ENCODE measurements at places on chromosomes 3 and 15.

DNA sequence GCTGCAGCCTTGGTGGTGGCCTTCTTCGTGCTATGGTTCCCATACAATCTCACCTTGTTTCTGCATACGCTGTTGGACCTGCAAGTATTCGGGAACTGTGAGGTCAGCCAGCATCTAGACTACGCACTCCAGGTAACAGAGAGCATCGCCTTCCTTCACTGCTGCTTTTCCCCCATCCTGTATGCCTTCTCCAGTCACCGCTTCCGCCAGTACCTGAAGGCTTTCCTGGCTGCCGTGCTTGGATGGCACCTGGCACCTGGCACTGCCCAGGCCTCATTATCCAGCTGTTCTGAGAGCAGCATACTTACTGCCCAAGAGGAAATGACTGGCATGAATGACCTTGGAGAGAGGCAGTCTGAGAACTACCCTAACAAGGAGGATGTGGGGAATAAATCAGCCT is 10.4 kb downstream of the CYP8B1 start:
- H3K4me1 ChIP-seq = peaks cover 3% of the 10 kb centered on the region
- H3K27me3 ChIP-seq = no peaks in the 10 kb centered on the region
- no peak overlapping the region for H3K27ac ChIP-seq
- no peak for ATAC-seq
- no peak overlapping the region for H3K4me3 ChIP-seq

- H3K4me1 ChIP-seq = peaks cover 17% of the 10 kb centered on the region
- H3K4me3 ChIP-seq = peak overlapping the region; percentile 12
- H3K36me3 ChIP-seq = peaks cover 51% of the 10 kb centered on the region
- H3K27ac ChIP-seq = peak overlapping the region; percentile 6
These were observed 17.1 kb downstream of the ARHGAP31 start for GRCh38 chr3:119311081-119311925.

DNA sequence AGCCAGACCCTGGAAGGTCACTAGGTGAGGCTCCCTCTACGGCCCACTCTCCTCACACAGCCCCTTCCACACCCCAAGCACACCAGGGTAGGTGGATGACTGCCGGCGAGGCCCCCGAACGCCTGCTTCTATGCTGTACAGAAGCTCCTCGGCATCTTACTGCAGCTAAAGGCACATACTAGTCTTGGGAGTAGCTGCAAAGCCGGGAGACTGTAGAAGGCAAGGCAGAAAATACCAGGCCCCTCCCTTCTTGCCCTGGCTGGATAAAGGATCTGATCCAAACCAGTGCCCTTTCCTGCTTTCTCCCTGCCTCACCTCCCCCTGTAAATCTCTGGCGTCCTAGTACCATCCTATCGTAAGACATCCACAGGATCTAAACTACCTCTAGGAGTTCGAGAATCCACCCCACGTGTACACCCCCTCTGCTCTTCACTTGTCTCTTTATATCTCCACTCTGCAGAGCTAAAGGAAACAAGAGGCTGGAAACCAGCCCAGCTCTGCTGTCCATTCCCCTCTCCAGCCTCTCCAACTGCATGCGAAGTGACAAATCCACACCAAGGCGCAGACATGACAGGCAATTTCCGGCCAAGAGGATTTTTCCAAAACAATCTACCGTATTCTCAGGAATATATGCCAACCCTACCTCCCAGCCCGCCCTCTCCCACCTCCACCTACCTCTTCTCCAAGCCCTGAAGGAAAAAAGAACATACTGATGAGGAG is 11.8 kb downstream of the TNK2 start:
- no peaks in the 10 kb centered on the region for H3K27me3 ChIP-seq
- peaks cover 38% of the 10 kb centered on the region for H3K4me1 ChIP-seq
- no peak for ATAC-seq

DNA sequence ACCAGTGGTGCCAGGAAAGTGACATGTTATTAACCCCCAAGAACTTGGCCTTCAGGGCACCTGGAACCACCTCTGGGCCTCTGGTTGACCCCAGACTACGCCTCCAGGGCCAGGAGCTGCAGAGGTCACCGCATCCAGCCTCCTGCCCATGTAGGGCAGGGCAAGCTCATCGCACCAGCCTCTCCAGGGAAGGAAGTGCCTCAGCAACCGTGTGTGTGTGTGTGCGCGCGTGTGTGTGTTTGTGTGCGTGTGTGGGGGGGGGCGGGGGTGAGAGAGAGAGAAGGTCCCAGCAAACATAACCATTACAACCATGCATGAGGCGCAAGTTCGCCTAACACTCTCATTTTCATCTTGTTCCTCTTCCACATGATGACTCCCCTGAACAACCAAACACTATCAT is 31.8 kb downstream of the RAB6B start:
- H3K4me1 ChIP-seq = no peaks in the 10 kb centered on the region
- no peaks in the 10 kb centered on the region for H3K36me3 ChIP-seq
- no peak overlapping the region for H3K4me3 ChIP-seq
- H3K27me3 ChIP-seq = peaks cover 1% of the 10 kb centered on the region

GRCh38 chr3:171266034-171266739 is 194.0 kb downstream of the TNIK start:
- no peaks in the 10 kb centered on the region for H3K27me3 ChIP-seq
- peak overlapping the region; percentile 74 for H3K4me3 ChIP-seq
- H3K4me1 ChIP-seq = peaks cover 71% of the 10 kb centered on the region
- ATAC-seq = no peak

GRCh38 chr3:25748189-25748588 is 35.1 kb downstream of the NGLY1 start:
- no peaks in the 10 kb centered on the region for H3K27me3 ChIP-seq
- peaks cover 100% of the 10 kb centered on the region for H3K36me3 ChIP-seq
- no peak for ATAC-seq

- H3K27me3 ChIP-seq = peaks cover 4% of the 10 kb centered on the region
- no peak overlapping the region for H3K27ac ChIP-seq
- no peaks in the 10 kb centered on the region for H3K36me3 ChIP-seq
- no peak for ATAC-seq
These were observed 41.4 kb upstream of the TSEN2 start for GRCh38 chr3:12442654-12443501.

GRCh38 chr15:84654689-84655453 is 788 bp upstream of the WDR73 start:
- H3K27me3 ChIP-seq = no peaks in the 10 kb centered on the region
- peak; percentile 59 for ATAC-seq
- peaks cover 30% of the 10 kb centered on the region for H3K4me1 ChIP-seq
- peak overlapping the region; percentile 96 for H3K27ac ChIP-seq
- H3K36me3 ChIP-seq = peaks cover 33% of the 10 kb centered on the region
- peak overlapping the region; percentile 93 for H3K4me3 ChIP-seq

- H3K4me1 ChIP-seq = peaks cover 21% of the 10 kb centered on the region
- peak overlapping the region; percentile 94 for H3K4me3 ChIP-seq
- H3K27me3 ChIP-seq = no peaks in the 10 kb centered on the region
- H3K27ac ChIP-seq = peak overlapping the region; percentile 91
- peaks cover 41% of the 10 kb centered on the region for H3K36me3 ChIP-seq
- no peak for ATAC-seq
These were observed 70.5 kb upstream of the MAP4 start for GRCh38 chr3:48086705-48087104.

- H3K27ac ChIP-seq = no peak overlapping the region
- no peaks in the 10 kb centered on the region for H3K36me3 ChIP-seq
- no peak for ATAC-seq
- H3K27me3 ChIP-seq = peaks cover 25% of the 10 kb centered on the region
- H3K4me3 ChIP-seq = no peak overlapping the region
These were observed 186.4 kb upstream of the THBS1 start for GRCh38 chr15:39394496-39394895.

- no peak for ATAC-seq
- no peaks in the 10 kb centered on the region for H3K4me1 ChIP-seq
- H3K36me3 ChIP-seq = no peaks in the 10 kb centered on the region
- no peak overlapping the region for H3K27ac ChIP-seq
- H3K27me3 ChIP-seq = peaks cover 23% of the 10 kb centered on the region
These were observed 68.6 kb downstream of the ITGB5 start for GRCh38 chr3:124818398-124819091.

DNA sequence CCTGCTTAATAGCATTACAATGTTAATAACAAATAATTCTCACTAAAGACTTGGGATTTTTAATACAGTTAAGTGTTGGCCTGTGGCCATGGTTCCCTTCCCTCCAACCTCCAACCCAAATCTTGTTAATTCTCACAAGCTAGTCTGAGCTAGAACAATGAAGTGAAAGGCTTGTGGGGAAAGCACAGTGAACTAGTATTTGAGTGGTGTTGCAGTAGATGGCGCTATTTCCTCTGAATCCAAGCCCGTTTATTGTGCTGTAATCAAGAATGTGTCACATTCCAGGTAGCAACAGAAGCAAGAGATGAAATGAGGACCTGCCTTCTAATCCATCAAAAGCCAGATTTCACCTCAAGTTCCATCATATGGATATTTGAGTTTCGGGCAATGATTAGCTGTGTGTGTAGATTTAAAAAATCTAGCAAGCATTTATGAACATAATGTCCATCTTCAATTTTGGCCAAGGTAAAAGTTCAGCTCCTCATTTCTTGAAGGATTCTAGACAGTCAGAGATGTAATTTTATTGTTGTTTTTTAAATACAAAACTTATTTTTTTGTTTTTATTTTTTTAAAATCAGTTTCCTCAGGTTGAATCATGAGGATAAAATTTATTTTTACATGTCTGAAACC is 160.7 kb downstream of the SQOR start:
- H3K4me3 ChIP-seq = no peak overlapping the region
- H3K27me3 ChIP-seq = peaks cover 39% of the 10 kb centered on the region
- no peak overlapping the region for H3K27ac ChIP-seq
- no peaks in the 10 kb centered on the region for H3K4me1 ChIP-seq

DNA sequence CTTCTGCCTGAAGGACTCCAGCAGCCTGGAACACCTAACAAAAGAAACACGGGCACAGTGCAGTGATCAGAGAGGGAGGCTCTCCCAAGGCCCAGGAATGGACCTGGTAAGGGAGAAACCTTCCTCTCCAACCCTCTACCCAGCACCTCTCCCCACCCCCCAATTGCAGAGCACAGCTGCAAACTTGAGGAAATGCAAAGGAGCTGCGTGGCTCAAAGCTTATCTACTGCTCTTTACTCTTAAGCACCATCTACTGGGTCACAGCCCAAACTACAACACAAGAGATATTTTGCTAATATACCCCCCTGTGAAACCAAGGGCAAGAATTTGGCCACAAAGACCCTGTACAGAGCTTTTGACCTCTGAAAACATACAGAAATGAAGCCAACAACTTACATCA is 328.3 kb downstream of the OXSM start:
- no peak overlapping the region for H3K27ac ChIP-seq
- peaks cover 3% of the 10 kb centered on the region for H3K27me3 ChIP-seq
- no peaks in the 10 kb centered on the region for H3K36me3 ChIP-seq
- no peak overlapping the region for H3K4me3 ChIP-seq
- no peak for ATAC-seq
